ENCODE measurements at places on chromosomes 1 and 21. TPM values are rescaled to one million over a fixed set of nuclear protein-coding genes. Genes with fewer than 3 reads are reported as not detected.

PDPN gene
- 17.2 TPM for polyA plus RNA-seq

SH2D1B gene
- 2.9 TPM for polyA plus RNA-seq

GRCh38 chr1:211928993-211929637, 98.6 kb upstream of the LPGAT1 start:
- H3K36me3 ChIP-seq: no peaks in the 10 kb centered on the region
- no peak overlapping the region for H3K27ac ChIP-seq
- no peak for DNase-seq
- H3K27me3 ChIP-seq: no peaks in the 10 kb centered on the region

- H3K4me1 ChIP-seq: peaks cover 61% of the 10 kb centered on the region
- no peak overlapping the region for H3K4me3 ChIP-seq
- H3K36me3 ChIP-seq: no peaks in the 10 kb centered on the region
- peak overlapping the region; percentile 82 for H3K27ac ChIP-seq
- no peak for DNase-seq
- no peaks in the 10 kb centered on the region for H3K27me3 ChIP-seq
Measured at GRCh38 chr1:54583871-54584270, 35.8 kb downstream of the ACOT11 start.

RGS16 gene
- 22.5 TPM for polyA plus RNA-seq

DNA sequence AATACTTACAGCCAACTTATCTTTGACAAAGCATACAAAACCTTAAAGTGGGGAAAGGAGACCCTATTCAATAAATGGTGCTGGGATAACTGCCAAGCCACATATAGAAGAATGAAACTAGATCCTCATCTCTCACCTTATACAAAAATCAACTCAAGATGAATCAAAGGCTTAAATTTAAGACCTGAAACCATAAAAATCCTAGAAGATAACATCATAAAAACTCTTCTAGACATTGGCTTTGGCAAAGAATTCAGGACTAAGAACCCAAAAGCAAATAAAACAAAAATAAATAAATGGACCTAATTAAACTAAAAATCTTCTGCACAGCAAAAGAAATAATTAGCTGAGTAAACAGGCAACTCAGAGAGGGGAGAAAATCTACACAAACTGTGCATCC, 335.6 kb upstream of the PBX1 start:
- no peaks in the 10 kb centered on the region for H3K4me1 ChIP-seq
- no peak for DNase-seq
- H3K27ac ChIP-seq: no peak overlapping the region
- no peaks in the 10 kb centered on the region for H3K27me3 ChIP-seq
- no peaks in the 10 kb centered on the region for H3K36me3 ChIP-seq

DNA sequence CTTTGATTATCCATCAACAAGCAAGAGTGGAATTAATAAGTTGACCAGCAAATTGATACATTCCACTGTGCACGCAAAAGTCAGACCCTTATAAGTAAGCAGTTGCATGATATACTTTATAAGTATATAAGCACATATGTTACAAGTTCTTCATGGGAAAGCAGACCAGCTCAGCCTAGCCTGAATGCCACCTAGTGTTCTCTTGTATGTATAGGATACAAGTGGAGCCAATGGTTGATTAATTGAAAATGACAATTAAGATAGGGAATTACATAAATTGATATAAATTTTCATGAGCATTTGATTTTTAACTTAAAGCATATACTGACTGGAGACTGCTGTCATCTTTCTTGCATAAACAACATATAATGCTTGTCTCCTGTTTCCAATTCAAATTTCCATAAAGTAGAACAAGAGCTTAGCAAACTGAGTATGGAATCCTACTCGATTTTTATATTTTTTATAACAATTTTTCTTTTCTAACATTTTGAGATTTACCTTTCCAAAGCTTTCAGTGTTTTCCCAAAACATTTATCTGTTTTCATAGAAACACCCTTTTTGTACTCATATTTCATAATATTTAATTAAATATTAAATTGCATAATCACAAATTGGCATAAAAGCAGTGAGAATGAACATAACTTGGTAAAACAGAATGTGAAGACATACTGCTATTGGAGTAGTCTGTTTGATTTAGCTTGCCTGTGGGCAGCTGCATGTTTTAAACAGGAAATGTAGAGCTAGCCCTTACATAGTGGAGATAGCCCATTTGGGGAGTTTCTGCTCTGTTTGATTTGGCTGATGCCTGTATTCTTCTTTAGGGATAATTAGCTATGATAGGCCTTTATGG, 62.8 kb downstream of the MAGI3 start:
- no peaks in the 10 kb centered on the region for H3K4me1 ChIP-seq
- no peaks in the 10 kb centered on the region for H3K36me3 ChIP-seq
- DNase-seq: no peak
- H3K27ac ChIP-seq: no peak overlapping the region
- H3K4me3 ChIP-seq: no peak overlapping the region

DNA sequence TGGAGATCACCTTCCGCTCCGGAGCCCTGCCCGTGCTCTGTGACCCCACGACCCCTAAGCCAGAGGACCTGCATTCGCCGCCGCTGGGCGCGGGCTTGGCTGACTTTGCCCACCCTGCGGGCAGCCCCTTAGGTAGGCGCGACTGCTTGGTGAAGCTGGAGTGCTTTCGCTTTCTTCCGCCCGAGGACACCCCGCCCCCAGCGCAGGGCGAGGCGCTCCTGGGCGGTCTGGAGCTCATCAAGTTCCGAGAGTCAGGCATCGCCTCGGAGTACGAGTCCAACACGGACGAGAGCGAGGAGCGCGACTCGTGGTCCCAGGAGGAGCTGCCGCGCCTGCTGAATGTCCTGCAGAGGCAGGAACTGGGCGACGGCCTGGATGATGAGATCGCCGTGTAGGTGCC, 9.6 kb downstream of the SPATA46 start:
- no peak for DNase-seq
- no peaks in the 10 kb centered on the region for H3K36me3 ChIP-seq
- no peaks in the 10 kb centered on the region for H3K4me1 ChIP-seq
- H3K27ac ChIP-seq: no peak overlapping the region

- H3K4me3 ChIP-seq: peak overlapping the region; percentile 71
- no peaks in the 10 kb centered on the region for H3K36me3 ChIP-seq
- peaks cover 55% of the 10 kb centered on the region for H3K4me1 ChIP-seq
- H3K27ac ChIP-seq: peak overlapping the region; percentile 89
- peak; percentile 70 for DNase-seq
Measured at GRCh38 chr1:2229911-2230731, 2.0 kb downstream of the SKI start.

- no peak for DNase-seq
- no peaks in the 10 kb centered on the region for H3K36me3 ChIP-seq
- H3K4me3 ChIP-seq: no peak overlapping the region
- no peaks in the 10 kb centered on the region for H3K4me1 ChIP-seq
Measured at GRCh38 chr1:62131093-62131725, 63.4 kb upstream of the L1TD1 start.

- H3K27me3 ChIP-seq: peaks cover 20% of the 10 kb centered on the region
- no peak for DNase-seq
- peaks cover 4% of the 10 kb centered on the region for H3K36me3 ChIP-seq
- H3K4me3 ChIP-seq: peak overlapping the region; percentile 70
Measured at GRCh38 chr1:229432905-229433304, 989 bp downstream of the ACTA1 start.

DNA sequence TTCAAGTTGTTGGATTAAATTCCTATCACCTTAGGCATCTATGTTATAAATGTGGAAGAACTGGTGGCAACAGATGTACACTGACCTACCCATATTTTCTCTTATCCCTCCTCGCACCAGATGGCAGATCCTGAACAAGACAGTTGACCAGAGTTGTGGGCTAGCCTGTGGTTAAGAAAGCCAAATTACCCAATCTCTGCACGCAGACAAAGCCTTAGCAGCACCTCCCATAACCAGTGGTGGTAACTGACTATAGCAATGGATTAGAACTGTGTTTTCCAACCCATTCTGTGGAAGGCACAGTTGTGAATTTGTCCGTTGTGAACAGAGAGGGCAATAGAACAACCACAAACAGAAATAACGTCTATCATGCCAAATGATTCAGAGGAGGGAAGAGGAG, 20.6 kb downstream of the ABCB10 start:
- peaks cover 98% of the 10 kb centered on the region for H3K36me3 ChIP-seq
- H3K4me3 ChIP-seq: no peak overlapping the region
- no peaks in the 10 kb centered on the region for H3K4me1 ChIP-seq
- DNase-seq: no peak

- DNase-seq: no peak
- peaks cover 3% of the 10 kb centered on the region for H3K36me3 ChIP-seq
- no peaks in the 10 kb centered on the region for H3K27me3 ChIP-seq
- H3K27ac ChIP-seq: no peak overlapping the region
Measured at GRCh38 chr1:180504186-180504585, 1.8 kb upstream of the ACBD6 start.

SNRNP40 gene
- polyA plus RNA-seq: 13.5 TPM

OR6N1 gene
- not detected for polyA plus RNA-seq

DNA sequence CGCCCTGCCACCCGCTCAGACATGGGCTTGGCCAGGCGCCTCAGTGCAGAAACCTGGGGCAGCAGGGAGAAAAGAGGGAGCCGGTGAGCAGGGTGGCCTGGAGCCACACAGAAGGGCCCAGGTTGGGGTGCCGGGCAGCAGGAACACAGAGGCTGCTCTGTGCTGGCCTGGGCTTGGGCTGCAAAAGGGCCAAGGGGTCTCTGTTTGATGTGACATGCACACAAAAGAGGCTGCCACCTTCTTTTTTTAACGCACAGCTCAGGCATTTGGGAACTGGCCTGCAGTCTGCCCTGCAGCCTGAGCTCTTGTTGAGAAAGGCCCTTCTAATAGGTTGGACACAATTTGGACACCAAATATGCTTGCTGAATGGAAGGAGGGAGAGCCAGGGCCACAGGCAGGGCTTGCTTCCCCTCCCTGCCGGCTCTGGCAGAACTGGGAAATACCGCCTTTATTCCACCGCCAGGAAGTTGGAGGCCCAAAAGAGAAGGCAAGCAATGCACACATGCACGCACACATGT, 32.4 kb downstream of the KIF21B start:
- no peaks in the 10 kb centered on the region for H3K4me1 ChIP-seq
- H3K4me3 ChIP-seq: no peak overlapping the region
- no peaks in the 10 kb centered on the region for H3K27me3 ChIP-seq
- H3K36me3 ChIP-seq: no peaks in the 10 kb centered on the region

- peak; percentile 91 for DNase-seq
- H3K27me3 ChIP-seq: no peaks in the 10 kb centered on the region
- H3K4me1 ChIP-seq: peaks cover 26% of the 10 kb centered on the region
- peak within 1 kb of the TSS; percentile 84 for H3K4me3 ChIP-seq
- peak within 1 kb of the TSS; percentile 74 for H3K27ac ChIP-seq
- no peaks in the 10 kb centered on the region for H3K36me3 ChIP-seq
Measured at GRCh38 chr1:25616095-25616986, at the start of gene MAN1C1. TSS of gene MAN1C1 (plus strand) at chr1:25616791. CDS start at chr1:25617798, 1,007 bp downstream.

GJA8 gene
- not detected for polyA plus RNA-seq

DNA sequence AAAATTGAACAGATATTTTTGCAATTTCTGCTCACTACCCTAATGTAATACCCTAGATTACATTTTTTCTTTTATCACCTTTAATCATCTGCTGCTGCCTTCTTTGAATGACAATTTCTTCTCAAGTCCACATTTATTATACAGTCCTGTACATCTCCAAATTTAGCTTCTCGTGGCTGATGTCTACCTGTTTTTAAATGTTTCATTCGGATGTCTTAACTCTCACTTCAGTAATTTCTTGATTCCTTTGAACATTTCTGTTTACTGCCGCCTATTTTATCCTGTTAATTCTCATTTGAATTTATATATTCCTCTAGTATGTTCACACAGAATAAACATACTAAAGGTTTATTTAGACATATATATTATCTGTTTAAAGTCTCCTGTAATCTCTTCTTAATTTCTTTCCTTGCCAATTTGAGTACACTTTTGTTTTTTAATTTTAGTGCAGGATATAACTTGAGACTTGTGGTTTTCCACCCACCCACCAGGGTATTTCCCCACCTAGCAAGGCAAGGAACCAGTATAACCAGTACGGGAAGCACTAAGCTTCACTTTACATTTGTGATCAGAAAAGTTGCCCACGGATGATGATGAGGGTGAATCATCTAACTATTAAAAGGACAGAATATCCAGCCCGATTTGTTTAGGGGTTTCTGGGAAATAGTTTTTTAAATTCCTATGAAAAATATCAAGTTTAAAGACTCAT, 12.7 kb downstream of the INSL5 start:
- H3K27ac ChIP-seq: no peak overlapping the region
- no peaks in the 10 kb centered on the region for H3K36me3 ChIP-seq
- no peaks in the 10 kb centered on the region for H3K4me1 ChIP-seq
- H3K4me3 ChIP-seq: no peak overlapping the region

DNA sequence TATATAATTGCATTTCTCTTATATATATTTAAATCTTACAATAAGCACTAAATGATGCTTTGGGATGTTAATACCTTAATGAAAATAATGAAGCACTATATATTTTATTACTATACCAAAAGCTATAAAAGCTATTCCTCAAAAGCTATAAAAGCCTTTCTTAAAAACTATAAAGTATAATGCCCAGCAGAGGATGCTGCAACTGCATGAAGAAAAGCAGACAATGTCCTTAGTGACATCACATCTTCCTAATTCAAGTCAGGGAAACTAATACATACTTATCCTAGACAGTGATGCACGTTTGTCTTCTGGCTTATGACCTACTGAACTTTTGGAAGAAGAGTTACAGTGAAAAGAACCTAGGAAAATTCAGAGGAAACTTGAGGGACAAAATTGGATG, 13.6 kb upstream of the C1orf185 start:
- no peaks in the 10 kb centered on the region for H3K36me3 ChIP-seq
- peaks cover 2% of the 10 kb centered on the region for H3K27me3 ChIP-seq
- DNase-seq: no peak
- no peaks in the 10 kb centered on the region for H3K4me1 ChIP-seq
- no peak overlapping the region for H3K4me3 ChIP-seq
- no peak overlapping the region for H3K27ac ChIP-seq

CD58 gene
- polyA plus RNA-seq: 11.8 TPM

DNA sequence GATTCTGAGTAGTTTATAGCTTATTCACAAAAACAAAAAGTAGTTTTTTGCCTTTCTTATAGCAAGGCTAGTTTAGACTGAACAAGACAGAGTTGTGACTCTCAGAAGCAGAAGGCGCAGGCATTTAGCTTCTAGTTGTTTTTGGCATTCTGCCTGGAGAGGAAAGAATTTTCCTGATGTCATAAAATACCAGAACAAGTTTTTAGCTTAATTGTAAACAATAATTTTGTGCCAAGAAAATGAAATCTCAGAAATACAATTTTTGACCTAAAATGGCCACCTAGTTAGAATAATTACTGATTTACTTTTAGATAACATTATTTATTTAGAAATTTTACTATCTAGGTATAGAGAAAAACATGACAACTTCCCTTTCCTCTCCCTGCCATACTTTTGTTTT, 1.0 kb downstream of the DNAJB4 start:
- H3K27ac ChIP-seq: peak overlapping the region; percentile 95
- no peaks in the 10 kb centered on the region for H3K36me3 ChIP-seq
- H3K4me1 ChIP-seq: peaks cover 40% of the 10 kb centered on the region
- no peak for DNase-seq
- no peaks in the 10 kb centered on the region for H3K27me3 ChIP-seq

TRIM58 gene
- polyA plus RNA-seq: not detected

ARHGEF19 gene
- 0.99 TPM for polyA plus RNA-seq

GRCh38 chr1:7371926-7372325, 399.2 kb upstream of the VAMP3 start:
- H3K27me3 ChIP-seq: no peaks in the 10 kb centered on the region
- H3K4me3 ChIP-seq: no peak overlapping the region
- H3K36me3 ChIP-seq: no peaks in the 10 kb centered on the region

Measured in psoas muscle (tissue), 8 donors.